ENCODE measurements at places on chromosomes 7 and 10.

DNA sequence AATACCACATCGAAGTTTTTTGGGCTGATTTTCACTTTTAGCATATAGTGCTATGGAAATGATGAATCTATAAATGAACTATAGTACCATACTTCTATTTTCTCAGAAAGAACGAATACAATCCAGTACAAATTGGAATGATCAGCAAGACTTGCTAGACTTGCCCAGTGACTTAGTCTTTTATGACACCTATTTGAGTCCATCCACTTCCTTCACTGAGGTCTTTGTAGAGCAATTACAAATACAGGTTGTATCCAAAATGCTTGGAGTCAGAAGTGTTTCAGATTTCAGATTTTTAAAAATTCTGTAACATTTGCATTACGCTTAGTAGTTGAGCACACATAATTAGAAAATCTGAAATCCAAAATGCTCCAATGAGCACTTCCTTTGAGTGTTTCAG, 104.3 kb downstream of the NRBF2 start:
- no peak for DNase-seq

DNA sequence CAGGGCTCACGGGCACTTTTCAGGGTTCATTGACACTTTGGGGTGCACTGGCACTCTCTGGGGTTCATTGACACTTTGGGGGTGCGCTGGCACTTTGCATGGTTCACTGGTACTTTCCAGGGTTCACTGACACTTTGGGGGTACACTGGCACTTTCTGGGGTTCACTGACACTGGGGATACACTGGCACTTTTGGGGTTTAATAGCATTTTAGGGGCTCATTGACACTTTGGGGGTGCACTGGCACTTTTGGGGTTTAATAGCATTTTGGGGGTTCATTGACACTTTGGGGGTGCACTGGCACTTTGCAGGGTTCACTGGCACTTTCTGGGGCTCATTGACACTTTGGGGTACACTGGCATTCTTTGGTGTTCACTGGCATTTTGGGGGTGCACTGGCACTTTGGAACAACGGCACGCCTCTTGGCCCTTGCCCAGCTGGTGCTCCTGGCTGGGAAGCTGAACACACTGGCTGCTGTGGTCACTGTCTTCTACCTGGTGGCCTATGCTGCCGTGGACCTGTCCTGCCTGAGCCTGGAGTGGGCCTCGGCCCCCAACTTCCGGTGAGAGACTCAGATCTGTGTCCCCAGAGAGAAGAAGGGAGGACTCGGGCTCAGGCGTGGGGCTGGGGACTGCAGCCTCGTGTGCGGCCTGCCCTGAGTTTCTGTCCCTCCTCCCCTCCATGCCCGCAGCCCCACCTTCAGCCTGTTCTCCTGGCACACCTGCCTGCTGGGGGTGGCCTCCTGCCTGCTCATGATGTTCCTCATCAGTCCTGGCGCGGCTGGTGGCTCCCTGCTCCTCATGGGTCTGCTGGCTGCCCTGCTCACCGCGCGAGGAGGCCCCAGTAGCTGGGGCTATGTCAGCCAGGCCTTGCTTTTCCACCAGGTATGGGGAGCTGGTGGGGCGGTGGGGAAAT, 6.2 kb upstream of the TRIP6 start:
- no peak for DNase-seq

GRCh38 chr7:6530626-6531491, 20.4 kb downstream of the GRID2IP start:
- no peak for DNase-seq

- DNase-seq, result no peak
Observed at GRCh38 chr7:137703291-137704010, 143.3 kb downstream of the DGKI start.

DNA sequence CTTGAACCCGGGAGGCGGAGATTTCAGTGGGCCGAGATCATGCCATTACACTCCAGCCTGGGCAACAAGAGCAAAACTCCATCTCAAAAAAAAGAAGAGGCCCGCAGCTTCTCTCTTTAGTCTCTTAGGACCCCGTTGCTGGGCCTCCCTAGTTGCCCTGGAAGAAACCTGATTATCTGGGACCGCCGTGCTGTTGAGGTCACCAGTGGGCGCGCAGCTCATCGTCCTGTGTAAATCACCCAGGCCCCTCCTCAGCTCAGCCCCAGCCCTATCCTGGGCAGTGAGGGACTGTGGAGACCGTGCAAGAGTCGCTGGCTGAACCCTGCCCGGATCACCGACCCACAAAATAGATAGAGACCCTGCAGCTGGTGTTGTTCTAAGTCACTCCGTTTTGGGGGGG, 85.0 kb downstream of the UNCX start:
- no peak for DNase-seq

DNA sequence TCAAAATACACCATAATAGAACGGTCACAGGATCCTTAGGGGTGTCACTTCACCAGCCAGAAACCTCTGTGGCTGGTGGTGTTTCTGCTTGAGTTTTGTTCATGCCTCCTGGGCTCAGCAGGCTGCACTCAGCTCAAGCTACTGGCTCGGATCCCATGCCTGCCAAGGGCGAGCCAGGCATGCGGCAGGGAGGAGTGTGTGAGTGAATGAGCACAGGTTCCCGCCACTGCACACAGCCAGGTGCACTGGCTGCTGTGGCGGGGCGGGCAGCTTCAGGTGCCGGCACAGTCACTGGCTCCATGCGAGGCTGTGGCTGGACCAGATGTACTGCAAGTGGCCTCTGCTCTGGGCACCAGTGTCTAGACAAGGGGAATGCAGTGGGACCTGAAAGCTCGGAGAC, 29.5 kb downstream of the CLDN12 start:
- DNase-seq, result no peak

GRCh38 chr7:112422842-112423496, 27.3 kb upstream of the IFRD1 start:
- no peak for DNase-seq

GRCh38 chr7:37703361-37703760, 19.8 kb downstream of the GPR141 start:
- DNase-seq, result no peak

- no peak for DNase-seq
Observed at GRCh38 chr7:51823437-51823836, 506.8 kb upstream of the COBL start.

GRCh38 chr7:53003653-53004445, 31.6 kb upstream of the POM121L12 start:
- DNase-seq, result no peak

- no peak for DNase-seq
Observed at GRCh38 chr10:48951707-48952106, 12.1 kb upstream of the LRRC18 start.

GRCh38 chr10:97724341-97724941, 10.9 kb downstream of the MARVELD1 start:
- DNase-seq, result no peak

GRCh38 chr10:99513061-99513460, 19.7 kb upstream of the NKX2-3 start:
- no peak for DNase-seq

- no peak for DNase-seq
Observed at GRCh38 chr10:77380191-77380590, 257.4 kb downstream of the KCNMA1 start.

DNA sequence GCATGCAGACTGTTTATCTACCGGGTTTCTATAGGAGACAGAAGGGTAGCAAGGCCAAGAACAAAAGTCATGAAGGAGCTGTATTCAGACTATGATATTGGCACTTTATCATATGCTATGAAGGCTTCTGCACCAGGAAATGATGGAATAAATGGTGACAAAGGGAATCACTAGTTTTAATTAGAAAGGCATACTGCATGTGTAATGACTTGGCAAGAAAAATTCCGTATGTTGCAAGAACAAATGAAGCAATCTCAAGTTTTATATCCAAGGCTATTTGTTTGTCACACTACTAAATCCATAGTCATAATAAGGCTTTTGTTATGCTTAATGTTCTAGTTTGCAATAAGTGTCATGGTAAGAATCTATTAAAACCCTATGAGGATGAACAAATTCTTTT, 230.9 kb downstream of the ZEB1 start:
- no peak for DNase-seq

DNA sequence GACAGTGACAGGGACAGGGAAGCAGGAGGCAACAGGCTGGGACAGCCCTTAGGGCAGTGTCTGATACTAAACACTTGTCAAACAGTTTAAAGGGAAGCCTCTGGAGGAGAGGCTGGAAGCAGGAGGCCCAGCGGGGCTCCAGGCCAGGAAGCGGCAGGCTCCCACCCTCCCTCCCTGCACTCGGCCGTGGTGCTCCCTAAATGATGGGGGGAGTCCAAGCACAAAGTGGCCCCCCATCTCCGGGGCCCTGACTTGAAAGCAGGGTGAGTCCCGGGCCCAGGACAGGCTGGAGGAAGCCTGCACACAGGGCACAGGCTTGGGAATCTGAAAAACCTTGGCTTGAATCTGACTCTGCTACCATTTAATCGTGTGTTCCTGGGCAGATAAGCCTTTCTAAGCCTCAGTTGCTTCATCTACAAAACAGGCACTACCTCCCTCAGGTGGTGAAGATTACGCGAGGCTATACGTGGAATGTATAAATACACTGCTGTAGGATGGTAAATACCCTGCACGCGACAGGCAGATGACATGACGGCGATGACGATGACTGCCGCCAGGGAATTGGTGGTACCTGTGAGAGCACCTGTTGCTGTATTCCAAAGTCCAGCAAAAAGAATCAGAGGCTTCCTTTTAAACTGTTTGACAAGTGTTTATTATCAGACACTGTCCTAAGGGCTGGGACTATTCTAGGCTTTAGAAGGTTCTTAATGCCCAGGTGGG, 34.1 kb downstream of the GBX1 start:
- DNase-seq, result no peak

DNA sequence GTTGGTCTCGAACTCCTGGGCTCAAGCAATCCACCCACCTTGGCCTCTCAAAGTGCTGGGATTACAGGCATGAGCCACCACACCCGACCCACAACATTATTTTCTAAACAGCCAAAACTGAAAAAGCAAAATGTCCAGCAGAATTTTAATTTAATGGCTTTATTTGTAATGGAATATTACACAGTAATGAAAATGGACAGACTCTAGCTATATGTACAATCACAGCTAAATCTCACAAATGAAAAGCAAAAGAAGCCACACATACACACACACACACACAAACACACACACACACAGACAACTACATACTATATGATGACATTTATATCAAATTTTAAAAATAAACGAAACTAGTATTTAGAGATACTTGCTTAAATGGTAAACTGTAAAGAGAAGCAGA, 18.7 kb downstream of the ARHGAP19 start:
- no peak for DNase-seq

GRCh38 chr10:19824381-19825342, 8.4 kb downstream of the PLXDC2 start:
- DNase-seq, result no peak

- no peak for DNase-seq
Observed at GRCh38 chr7:101676062-101676598, 47.0 kb upstream of the MYL10 start.

DNA sequence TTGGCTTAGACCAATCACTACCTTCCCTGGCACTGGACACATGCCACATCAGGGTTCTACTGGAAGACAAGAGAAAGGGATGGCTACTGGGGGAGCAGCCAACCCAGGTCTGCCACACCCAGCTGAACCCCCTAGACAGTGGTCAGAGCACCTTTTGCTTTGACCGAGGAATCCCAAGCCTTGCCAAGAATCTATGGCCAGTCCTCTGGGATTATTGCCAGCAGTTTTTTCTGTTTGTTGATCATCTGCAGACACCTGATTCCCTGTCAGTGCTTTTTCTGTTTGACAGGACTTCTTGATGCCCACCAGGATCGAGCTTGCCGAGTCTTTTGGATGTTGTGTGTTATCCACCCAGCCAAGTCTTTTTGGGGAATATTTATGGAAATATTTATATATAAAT, 476.2 kb upstream of the GALNT17 start:
- DNase-seq, result no peak

GRCh38 chr10:98106531-98106930, 27.9 kb upstream of the R3HCC1L start:
- DNase-seq, result no peak
